Right ventricle myocardium inferior (tissue), 1 donor: ENCODE measurements at places on chromosomes 4 and X.

DNA sequence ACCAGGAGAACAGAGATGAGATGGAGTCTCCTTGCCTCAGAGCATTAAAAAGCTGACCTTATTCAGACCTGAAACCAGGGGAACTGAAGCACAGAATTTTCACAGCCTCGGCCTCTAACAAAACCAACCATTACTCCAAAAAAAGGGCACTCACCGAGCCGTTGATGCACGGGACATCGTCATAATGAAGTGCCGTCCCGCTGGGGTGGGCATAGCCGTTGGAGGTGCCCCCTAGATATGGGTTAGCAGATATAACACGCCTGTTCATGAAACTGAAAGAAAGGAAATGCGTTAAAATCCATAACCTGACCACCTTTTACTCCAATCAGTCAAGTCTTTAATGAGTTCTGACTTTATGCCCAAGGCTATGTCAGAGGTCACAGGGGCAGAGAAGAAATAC is 153.6 kb downstream of the AFAP1 start:
- DNase-seq, result no peak

DNA sequence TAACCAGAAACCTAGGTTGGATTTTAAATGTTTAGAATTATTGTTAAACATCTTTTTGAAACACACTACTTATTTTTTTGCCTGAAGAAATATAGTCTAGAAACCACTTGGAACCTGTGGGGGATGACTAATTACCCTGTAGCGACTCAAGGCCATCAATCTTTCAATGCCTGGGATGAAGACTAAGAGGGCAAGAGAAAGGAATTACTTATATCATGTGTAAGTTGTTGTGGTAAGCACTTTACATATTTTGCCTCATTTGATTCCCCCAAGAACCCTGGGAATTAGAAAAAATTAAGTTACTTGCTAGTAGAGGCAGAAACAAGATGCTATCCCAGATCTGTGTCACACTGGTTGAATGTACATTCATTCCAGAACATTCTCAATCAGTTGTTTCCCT is 170.9 kb upstream of the GRIA3 start:
- no peak for DNase-seq

GRCh38 chr4:109044431-109044830 is 258.0 kb downstream of the COL25A1 start:
- DNase-seq, result no peak

- DNase-seq, result no peak
Measured at GRCh38 chrX:69010339-69010738, 154.9 kb downstream of the PJA1 start.

- no peak for DNase-seq
Measured at GRCh38 chrX:152405561-152405960, 45.6 kb downstream of the GABRA3 start.
